Stimulated activated CD4-positive, alpha-beta T cell treated with anti-CD3 and anti-CD28 coated beads, Interleukin-4, amount 100 ng/mL, for 4 hours (primary cell): ENCODE measurements at places on chromosomes 7 and 10.

GRCh38 chr10:86687750-86688149 is 19.4 kb downstream of the LDB3 start:
- DNase-seq: no peak

GRCh38 chr10:62870866-62871265 is 54.7 kb upstream of the EGR2 start:
- no peak for DNase-seq

DNA sequence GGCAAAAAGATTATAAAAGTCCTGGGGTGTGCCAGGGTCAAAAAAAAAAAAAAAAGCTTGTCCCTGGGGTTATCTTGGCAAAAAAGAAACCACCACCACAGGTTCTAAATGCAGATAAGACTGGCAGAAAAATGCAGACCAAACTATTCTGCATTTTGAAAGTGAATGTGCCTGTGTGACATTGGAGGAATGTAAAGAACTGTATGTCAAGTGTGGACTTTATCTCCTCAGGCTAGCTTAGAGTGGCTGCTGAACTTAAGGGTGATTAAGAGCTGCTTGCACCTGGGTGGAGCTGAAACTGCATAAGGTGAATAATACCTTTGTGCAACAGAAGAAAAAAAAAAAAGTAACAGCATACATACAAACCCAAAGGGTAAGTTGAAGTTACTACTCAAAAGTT is 1.3 kb upstream of the NAPEPLD start:
- no peak for DNase-seq

DNA sequence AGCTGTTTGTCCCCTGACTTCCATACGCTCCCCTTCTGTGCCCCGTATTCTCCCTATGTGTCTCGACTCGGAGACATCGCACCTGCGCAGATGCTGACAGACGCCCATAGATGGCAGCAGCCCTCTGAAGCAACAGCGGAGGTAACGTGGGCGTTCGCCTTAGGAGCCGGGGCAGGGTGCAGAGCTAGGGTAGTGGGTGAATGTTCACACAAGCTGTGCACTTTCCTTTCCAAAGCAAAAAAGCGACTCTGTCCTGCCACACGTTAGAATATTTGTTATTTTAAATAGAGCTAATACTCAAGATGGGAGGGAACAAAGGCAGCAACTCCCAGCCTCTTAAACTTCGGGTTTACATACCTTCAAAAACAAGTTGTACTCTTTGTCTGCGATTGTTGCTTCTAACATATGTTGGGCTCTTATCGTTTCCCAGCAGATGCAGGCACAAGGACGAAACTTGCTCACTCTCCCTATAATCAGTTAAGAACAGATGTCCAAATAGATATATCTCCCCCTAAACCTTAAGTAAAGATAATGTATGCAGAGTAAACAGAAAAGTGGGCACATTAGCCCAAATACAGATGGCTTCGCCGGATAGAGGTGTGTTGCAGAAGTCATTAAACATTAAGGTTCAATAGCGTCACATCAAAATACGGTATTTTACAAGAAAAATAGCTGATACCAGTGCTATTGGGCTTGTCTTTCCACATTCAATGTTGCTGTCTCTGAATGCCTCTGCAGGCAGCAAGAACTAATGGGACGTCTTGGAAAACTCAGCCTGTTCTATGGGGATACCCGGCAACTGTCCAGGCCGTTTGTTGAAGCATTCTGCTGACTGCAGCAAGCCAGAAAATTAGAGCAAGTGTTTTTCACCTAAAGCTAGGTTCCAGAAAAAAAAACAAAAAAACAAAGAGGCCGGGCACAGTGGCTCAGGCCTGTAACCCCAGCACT is 340.3 kb upstream of the PRKCQ start:
- peak; percentile 88 for DNase-seq

- DNase-seq: no peak
Measured at GRCh38 chr7:142796501-142797390, 26.0 kb downstream of the PRSS2 start.

DNA sequence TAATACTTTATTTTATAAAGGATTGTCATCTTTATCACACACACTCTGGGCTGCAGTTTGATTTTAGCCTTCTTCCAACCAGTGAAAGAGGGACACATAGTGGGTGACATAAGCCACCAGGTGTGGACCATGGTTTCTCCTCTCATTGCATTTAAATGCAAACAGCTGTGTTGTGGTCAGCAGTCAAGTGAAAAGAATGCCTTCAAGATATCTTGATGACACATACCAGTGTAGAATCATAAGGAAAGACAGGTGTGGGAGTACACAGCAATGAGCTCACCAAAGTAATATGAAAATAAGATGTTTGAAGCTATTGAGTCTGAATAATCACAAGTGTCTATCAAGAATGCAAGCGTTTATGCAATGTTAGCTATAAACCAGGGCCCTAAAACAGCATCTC is 580.0 kb downstream of the XPNPEP1 start:
- DNase-seq: no peak

DNA sequence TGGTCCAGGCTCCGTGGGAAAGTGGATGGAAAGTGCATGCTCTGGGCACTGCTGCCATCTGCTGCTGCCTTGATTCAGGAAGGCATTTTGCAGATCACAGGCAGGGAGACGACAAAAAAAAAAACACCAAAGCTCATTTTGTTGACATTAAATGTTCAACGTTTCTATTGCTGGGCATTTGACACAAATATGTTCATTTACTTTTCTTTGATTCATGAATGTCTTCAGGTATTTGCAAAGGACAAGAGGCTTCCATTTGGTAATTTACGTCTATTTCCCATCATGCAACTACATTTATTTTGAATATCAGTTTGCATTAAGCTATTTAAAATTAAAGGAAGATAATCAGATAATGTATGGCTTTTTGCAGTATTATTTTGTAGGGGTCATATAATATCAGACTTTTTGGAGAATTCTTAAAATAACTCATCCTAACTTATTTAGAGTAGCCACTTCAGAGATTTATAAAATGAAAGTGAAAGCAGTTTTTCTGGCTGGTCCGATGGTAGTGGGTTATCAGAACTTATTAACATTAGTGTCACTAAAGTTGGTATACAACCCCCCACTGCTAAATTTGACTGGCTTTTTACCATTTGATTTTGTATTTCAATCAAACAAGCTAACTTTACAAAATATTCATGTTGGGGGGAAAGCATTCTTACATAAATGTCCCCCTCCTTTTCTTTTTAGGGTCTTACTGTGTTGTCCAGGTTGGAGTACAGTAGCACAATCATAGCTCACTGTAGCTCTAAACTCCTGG is 65.3 kb downstream of the PDIA4 start:
- peak; percentile 74 for DNase-seq

DNA sequence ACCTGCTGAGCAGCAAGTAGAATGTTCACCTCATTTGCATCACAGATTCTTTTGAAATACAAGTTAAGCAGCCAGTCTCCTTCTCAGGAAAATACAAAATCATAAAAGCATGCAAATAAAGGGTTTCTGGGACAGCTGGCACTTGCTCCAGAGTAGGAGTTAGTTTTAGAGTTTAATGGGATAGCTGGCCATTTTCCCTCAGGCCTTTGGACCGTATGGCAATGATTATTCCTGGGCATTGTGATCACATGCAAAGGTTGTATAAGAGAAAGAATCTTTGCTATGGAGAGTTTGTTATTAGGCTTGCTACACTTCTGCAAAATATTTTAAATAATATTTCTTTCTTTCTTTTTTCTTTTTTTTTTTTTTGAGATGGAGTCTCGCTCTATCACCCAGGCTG is 240.8 kb downstream of the CDK14 start:
- no peak for DNase-seq

- no peak for DNase-seq
Measured at GRCh38 chr10:4385231-4385870, 440.7 kb upstream of the AKR1E2 start.

DNA sequence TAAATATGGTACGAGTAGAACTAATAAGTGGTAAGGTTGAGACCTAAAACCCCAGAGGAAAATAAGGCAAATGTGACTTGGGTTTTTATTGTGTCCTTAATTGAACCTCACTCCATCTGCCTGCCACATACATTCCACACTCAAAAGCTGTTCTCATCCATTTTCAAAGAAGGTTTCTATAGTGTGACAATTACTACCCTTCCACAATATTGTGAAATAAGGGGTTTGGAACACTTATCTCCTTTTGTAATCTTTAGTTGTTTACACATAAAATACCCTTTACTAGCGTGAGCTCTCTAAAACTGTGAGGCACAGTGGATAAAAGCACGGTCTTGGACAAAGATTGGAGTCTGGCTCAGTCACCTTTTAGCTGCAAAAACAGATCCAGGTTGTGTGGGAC is 166.6 kb downstream of the THSD7A start:
- DNase-seq: no peak

- DNase-seq: no peak
Measured at GRCh38 chr7:79420464-79420863, 33.0 kb downstream of the MAGI2 start.

DNA sequence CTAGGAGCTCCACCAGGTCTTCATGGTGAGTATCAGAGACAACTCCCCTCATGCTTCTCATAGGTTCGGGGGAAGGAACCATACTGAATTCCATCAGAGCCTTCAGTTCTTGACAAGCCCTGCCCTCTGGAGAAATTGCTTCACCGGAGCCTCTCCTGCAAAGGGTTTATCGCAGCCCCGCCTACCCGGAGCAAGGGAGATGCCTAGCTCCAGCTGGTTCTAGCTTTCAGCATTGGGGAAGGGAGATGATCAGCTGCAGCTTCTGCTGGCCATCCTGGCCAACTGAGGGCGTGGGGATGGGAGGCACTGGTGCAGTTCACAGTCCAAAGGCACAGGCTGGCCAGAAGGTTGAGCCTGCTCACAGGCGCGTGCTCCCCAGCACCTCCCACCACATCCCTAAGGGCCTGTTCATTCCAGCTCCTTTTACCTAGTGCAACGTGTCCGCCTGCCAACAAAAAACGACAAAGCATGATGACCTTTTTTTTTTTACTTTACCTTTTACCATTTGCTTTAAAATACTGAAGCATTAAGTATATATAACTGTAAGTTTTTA is 31.2 kb downstream of the LANCL2 start:
- no peak for DNase-seq

- DNase-seq: no peak
Measured at GRCh38 chr10:82660986-82661385, 786.0 kb downstream of the NRG3 start.

- no peak for DNase-seq
Measured at GRCh38 chr10:81680359-81680758, 194.6 kb upstream of the NRG3 start.

GRCh38 chr10:98485959-98486358 is 39.2 kb upstream of the HPS1 start:
- no peak for DNase-seq
